CD4-positive, alpha-beta T cell treated with Interleukin-6 for 4 hours (primary cell): ENCODE measurements at places on chromosomes 2 and 18.

GRCh38 chr2:210895132-210895531, 338.7 kb downstream of the CPS1 start:
- no peak for DNase-seq

DNA sequence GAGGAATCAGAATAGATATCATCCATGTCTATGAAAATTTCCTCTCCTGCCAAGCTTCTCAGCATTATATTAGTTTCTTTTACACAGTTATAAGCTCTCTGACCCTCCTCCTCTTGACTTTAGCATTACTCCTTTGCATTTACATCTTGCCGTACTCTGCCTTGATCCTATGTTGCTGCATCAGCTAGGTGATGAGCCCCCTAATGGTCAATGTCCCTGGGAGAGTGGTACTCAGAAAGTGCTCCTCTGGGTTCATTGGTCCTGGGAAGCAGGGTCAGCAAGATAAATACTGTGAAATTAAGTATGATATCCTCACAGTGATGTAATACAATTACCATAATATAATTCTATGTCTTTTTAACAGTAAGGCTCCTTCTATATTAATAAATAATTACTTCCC, 74.1 kb downstream of the PKP4 start:
- DNase-seq, result no peak

- DNase-seq, result no peak
Observed at GRCh38 chr2:129923265-129924091, 56.0 kb upstream of the RAB6C start.

DNA sequence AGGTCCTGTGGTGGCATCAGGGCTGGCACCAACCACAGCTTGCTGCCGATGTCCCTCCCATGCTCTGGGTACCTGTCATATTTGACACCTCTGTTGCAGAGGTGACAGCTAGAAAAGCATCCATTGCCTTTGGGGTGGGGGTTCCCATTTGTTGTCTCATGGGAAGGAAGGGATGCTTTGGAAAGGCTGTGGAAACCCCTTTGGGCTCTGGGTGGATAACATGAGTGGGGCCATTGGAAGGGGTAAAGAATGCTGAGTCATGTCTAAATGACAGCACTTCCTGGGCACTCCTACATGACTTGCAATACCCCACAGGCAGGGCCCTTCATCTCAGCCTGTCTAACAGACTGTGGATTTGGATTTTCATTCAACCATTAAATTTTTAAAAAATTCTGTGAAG, 27.8 kb downstream of the CTIF start:
- no peak for DNase-seq

GRCh38 chr2:32838418-32838817, 108.3 kb upstream of the LTBP1 start:
- DNase-seq, result no peak

- DNase-seq, result no peak
Observed at GRCh38 chr2:107380912-107381311, 445.8 kb upstream of the RGPD4 start.

- DNase-seq, result no peak
Observed at GRCh38 chr2:231927566-231927890, 1.3 kb upstream of the NPPC start.

DNA sequence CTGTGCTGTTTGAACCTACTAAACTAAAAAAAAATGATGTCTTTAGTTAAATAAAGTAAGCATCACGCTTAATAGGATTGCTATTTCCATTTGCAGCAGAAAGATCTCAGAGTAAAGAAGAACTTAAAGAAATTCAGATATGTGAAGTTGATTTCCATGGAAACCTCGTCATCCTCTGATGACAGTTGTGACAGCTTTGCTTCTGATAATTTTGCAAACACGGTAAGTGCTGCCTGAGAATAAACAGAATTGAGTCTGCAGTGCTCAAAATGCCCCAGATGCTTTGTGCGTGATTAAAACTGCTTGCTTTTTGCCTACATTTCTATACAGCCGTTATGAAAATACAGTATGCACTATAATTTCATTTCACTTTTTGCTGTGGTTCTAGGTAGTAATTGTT, 3.9 kb downstream of the CDCA7 start:
- DNase-seq, result no peak
